ENCODE measurements at places on chromosomes 5 and 9.

DNA sequence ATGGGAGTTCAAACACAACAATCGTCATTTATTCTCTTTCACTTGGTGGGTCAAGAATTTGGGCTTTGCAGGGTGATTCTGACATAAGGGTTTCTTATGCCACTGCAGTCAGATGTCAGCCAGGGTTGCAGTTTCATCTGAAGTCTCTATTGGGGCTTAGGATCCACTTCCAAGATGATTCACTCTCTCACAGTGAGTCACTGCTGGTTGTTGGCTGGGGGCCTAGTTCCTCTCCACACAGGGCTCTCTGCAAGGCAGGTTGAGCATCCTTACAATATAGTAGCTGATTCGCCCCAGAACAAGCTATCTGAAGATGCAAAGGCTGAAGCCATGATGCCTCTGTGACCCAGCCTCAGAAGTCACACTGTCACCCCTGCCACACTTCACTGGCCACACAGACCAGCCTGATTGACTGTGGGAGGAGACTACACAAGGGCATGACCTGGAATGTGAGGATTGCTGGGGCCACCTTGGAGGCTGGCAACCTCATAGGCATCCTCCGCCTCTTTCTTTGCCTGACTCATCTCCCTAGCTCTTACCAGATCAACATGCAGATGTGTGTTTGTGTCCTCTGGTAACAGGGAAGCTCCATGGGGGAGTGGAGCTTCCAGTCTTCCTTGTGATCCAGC, 4.5 kb upstream of the CARD19 start:
- peak; percentile 65 for DNase-seq

GRCh38 chr5:169861934-169862333, 118.4 kb downstream of the INSYN2B start:
- DNase-seq = no peak

- DNase-seq = no peak
Measured at GRCh38 chr9:87581513-87581912, 83.8 kb downstream of the DAPK1 start.

DNA sequence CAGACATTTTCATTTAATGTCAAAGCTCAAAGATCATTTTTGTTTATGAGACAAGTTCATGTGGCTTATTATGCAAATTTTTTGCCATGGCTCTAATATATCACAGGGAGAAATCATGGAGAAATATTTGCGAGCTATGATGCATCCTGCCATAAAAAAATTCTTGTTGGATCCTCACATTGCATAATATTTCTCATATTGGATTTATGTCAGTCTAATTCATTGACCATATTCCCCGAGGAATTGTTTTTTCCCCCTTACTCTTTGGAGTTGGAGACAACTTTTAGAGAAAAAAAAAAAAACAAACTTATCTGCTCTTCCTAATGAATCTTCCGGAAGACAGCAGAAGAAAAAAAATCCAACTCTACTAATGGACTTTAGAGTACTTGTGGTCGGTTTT, 4.3 kb downstream of the ZNF462 start:
- no peak for DNase-seq

GRCh38 chr5:123868267-123868666, 356.3 kb downstream of the CSNK1G3 start:
- DNase-seq = no peak

GRCh38 chr5:155625315-155625714, 611.8 kb downstream of the KIF4B start:
- no peak for DNase-seq

GRCh38 chr9:129379886-129380285, 201.8 kb upstream of the IER5L start:
- DNase-seq = no peak

GRCh38 chr9:96612105-96612965, 7.3 kb downstream of the CDC14B start:
- no peak for DNase-seq

DNA sequence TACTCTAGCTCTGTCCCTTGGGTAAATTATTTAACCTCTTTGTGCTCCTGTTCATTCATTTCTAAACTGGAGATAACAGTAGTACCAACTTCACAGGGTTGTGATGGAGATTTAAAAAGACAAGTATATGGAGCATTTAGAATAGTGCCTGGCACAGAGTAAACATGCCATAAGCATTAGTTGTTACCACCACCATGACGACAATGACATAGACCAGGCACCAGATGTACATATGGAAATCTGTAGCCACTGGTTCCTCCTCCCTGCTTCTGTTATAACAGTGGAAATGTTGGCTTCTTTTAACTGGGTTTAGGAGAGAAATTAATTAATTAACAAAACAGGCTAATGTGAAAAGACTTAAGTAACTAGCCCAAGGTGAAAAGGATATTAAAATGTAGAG, 217.5 kb downstream of the DENND1A start:
- no peak for DNase-seq

GRCh38 chr5:116922532-116922931, 347.9 kb upstream of the SEMA6A start:
- no peak for DNase-seq

DNA sequence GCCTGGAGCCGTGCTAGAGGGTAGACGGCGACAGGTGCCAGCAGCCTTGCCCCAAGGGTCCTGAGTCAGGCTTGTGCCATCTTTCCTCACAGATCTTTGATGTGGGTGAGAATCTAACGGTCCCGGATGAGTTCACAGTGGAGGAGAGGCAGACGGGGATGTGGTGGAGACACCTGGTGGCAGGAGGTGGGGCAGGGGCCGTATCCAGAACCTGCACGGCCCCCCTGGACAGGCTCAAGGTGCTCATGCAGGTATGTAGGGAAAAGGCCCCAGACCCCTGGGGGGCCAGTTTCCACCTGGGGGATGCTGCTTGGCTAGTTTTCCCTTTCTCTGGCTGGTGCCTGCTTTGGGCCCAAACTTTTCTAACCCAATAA, 24.0 kb downstream of the PTGES2 start:
- no peak for DNase-seq

GRCh38 chr5:33833237-33833575, 58.6 kb downstream of the ADAMTS12 start:
- DNase-seq = no peak

GRCh38 chr5:56278335-56278753, 45.2 kb upstream of the ANKRD55 start:
- DNase-seq = no peak

DNA sequence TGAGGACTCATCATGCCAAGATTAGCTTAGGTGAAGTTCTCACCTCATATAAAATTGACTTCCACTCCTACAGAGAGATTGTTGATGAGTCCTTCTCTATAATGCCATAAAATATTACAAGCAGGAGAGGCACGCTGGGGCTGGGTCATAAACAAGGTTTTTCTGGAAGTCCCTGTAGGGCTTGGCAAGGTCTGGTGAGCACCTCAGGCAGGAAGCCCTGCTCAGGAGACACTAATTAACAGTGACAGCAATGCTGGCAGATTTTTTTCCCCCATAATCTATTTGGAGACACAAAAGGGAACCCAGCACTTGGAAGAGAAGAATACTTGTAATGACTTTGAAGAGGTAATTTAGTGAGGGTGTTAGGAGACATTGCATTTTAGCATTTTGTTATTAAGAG, 118.7 kb downstream of the DIRAS2 start:
- DNase-seq = no peak

- no peak for DNase-seq
Measured at GRCh38 chr9:37683531-37684371, 33.0 kb downstream of the FRMPD1 start.

- DNase-seq = no peak
Measured at GRCh38 chr5:148147415-148147814, 20.9 kb upstream of the SPINK14 start.

- no peak for DNase-seq
Measured at GRCh38 chr5:101136454-101136853, 233.4 kb upstream of the ST8SIA4 start.

GRCh38 chr5:141753143-141753970, 71.3 kb upstream of the ARAP3 start:
- no peak for DNase-seq

- no peak for DNase-seq
Measured at GRCh38 chr5:89342106-89342876, 459.3 kb upstream of the MEF2C start.

DNA sequence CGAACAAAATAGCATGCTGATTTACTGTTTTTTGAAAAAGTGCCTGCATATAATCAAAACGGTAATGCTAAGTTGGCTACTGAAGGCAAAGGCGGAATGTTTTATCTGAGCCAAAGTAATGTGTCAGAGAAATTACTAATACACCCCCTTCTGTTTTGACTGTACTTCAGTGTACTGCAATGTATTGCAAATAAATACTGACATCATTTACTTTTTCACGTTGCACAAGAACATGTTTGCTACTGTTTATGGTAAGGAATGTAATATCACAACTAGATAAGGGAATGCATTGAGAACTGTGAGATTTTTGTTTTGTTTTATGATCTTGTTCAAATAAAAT, 813 bp upstream of the AGTPBP1 start:
- DNase-seq = no peak

GRCh38 chr9:83665580-83666200, 42.1 kb downstream of the UBQLN1 start:
- DNase-seq = no peak

- DNase-seq = no peak
Measured at GRCh38 chr9:80012557-80013330, 441.0 kb downstream of the TLE4 start.

DNA sequence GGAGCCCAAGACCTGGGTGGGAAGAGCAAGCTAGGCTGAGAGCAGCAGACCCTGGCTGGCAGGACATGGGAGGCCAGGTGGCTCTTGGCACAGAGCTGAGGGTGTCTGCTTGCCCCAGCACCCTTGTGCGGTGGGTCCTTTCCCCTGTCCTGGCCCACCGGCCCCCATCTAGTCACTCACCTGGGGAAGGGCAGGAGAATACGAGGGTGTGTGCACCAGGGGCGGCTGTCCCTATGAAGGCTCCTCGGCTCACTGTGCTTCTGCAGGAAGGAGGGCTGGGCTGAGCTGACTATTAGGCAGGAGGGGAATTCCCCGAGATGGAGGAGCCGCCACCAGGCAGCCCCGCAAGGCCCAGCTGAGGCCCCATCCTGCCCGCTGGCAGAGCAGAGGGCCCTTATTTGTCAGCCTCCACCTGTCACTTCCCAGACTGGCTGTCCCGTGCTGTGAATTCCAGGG, 6.1 kb upstream of the TNIP1 start:
- peak; percentile 67 for DNase-seq

DNA sequence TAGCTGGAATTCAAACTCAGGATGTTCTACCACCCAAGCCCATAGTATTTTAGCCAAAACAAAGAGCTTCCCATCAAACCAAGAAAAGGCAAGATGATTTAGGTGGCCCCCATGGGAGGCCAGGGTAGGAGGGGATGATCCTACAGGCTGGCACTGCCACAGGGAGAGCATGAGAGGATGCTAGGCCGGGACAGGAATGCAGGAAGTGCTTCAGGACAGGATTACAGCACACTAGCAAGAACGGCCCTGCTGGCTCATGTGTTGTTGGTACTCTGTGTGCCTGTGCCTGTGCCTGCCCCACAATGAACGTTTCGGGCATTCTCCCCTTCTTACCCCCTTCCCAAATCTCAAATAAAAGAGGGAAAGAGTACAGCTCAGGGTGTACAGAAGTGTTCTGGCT, 110.7 kb upstream of the TRIM32 start:
- DNase-seq = no peak
